HEK293T (cell line): ENCODE measurements at places on chromosomes 2 and 18.

- no peak for DNase-seq
These were observed 47.9 kb upstream of the TTN start for GRCh38 chr2:178855151-178855550.

DNA sequence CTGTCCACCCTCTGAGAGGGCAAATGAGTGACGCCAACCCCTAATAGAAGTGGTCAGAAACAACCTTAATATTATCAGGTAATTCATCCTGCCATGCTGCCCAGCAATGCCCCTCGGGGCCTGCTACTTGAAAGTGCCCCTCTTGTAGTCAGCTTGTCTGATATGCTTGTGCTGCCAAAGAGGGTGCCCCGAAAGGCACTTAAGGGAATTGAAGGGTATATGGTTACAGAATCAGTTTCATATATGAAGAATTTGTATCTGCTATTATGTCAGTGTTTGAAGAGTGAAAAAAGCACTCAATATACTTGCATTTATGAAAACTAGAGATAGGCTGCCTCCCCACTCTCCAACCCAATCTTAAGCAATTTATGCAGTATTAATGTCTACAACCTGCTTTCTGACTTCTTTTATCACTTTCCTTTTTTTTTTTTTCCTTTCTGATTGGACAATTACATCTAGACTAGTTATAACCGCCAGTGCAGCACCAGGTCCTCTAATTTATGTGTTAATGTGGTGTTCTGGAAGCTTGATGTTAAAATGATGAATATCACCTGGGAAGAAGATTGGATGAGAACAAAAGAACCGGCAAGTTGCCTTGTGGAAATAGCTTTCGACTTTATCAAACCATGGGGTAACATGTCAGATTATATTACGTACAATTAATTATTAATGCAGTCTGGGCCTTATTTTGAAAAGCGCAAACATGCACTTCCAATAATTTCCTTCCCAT lies 646.9 kb upstream of the ACVR2A start:
- no peak for DNase-seq

- DNase-seq: no peak
These were observed 631 bp downstream of the MORN2 start for GRCh38 chr2:38876407-38876806.

GRCh38 chr2:128272601-128273468 lies 45.8 kb downstream of the HS6ST1 start:
- no peak for DNase-seq

DNA sequence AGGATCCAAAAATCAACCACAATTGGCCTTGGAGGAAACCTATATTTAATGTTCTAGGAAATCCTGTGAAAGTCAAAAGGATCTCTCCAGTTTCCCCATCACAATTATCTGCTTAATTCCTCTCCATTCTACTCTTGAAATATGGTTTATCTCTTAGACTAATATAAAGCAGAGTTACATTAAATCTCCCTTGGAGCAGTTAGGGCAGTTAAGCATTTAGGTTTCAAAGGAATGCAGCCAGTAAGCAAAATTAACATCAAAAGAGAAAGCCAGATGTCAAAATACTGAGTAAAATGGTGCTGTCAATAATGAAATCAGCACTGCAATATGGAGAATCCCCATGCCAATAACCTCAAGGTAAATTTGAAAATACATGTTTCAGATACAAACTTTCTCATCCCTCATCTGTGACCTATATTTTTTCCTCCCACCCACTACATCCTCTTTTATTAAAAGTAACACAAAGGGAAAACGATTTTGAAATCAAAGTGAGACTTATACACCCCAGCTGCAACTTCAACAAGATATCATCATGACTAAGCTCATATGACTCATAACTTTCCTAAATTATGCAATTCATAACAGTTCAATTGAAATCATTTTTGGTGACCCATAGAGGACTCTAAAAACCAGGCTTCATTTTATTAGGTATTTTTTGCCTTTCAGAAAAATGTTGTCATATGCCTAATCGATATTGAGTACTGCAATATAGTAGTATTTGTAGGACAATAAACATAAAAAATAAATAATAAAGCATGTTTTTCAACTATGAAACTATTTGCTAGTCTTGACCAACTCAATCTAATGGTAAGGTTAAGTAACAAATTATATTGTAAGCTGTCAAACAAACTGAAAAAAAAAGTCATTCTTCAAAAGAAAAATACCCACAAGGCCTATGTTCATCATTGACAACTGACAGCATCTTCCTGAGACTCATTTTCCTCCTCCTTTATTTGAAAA lies 3.1 kb downstream of the ADAM17 start:
- DNase-seq: no peak

- DNase-seq: no peak
These were observed 287.7 kb downstream of the PTGR3 start for GRCh38 chr18:74921057-74921820.

DNA sequence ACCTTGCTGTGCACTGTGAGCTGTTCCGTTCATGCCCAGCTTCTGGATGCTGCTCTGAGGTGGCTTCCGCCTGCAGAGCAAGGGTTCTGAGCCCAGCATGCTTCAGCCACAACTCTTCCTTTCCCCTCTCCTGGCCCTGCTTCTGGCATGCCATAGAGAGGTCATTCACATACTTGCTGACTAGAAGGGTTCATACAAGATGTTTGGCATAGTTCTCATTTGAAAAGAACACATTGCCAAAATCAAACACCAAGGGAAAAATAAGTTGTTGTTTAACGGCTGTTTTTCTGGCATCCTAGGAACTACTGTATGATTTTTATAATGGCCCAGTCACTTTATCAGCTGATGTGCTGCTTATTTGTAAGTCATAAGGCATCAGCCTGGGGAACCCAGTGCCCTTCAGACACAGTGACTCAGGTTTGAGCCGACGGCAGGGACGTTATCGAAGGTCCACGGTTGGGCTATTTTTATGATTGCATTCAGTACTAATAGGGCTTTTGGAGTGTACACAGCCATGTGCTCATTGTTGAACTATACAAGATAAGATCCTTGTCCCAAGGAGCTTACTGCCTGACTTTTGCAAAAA lies 53.9 kb upstream of the CTAGE1 start:
- DNase-seq: no peak

- no peak for DNase-seq
These were observed 409.5 kb upstream of the POU3F3 start for GRCh38 chr2:104444392-104444791.

DNA sequence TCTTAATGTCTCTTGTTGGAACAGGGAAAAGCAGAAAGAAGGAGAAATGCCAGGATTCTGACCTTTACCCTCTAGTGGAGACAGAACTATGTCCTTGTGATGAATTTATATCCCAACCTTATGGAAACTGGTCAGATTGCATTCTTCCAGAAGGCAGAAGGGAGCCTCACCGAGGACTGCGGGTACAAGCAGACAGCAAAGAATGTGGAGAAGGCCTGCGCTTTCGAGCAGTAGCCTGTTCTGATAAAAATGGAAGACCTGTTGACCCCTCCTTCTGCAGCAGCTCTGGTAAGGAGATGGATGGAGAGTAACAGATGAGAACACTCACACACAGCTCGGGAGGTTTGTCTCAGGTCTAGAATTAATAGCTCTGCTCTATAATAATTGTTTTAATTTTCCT lies 552.7 kb upstream of the HNMT start:
- no peak for DNase-seq

DNA sequence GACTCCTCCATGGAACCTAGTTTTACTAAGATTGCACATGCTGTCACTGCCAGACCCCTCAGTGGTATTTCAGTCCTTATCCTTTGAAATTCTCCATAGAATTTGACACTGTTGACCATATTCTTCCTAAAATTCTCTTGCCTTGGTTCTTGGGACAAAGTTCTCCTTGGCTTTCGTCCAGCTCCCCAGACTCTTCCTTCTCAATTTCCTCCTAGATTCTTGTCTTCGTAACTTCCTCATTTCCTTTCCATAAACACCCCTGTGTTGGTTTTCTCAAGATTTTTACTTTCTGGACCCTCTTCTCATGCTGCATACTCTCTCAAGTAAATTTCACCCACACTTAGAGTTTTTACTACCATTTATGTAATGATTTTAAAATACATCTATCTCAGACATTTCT lies 96.6 kb upstream of the TWSG1 start:
- no peak for DNase-seq

GRCh38 chr18:45291621-45292615 lies 323.4 kb upstream of the SLC14A2 start:
- no peak for DNase-seq

GRCh38 chr18:33641141-33641540 lies 63.1 kb downstream of the ASXL3 start:
- no peak for DNase-seq

DNA sequence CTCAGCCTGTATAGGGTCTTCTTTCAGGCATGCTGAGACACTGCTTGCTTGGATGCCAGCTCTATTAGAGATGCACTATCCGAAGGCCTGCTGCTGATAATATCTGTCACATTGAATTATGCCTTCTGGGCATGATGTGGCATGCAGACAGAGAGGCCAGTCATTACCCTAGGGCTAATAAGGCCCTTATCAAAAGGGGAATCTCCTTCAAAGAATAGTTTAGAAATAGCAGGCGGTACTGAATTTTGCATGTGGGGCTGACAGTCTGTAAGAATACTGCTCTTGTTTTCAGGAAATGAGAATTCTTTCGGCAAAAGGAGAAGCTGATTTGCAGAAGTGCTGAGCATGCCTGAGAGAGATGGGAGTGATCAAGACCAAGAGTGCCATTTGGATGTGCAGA lies 13.1 kb upstream of the LHCGR start:
- no peak for DNase-seq

DNA sequence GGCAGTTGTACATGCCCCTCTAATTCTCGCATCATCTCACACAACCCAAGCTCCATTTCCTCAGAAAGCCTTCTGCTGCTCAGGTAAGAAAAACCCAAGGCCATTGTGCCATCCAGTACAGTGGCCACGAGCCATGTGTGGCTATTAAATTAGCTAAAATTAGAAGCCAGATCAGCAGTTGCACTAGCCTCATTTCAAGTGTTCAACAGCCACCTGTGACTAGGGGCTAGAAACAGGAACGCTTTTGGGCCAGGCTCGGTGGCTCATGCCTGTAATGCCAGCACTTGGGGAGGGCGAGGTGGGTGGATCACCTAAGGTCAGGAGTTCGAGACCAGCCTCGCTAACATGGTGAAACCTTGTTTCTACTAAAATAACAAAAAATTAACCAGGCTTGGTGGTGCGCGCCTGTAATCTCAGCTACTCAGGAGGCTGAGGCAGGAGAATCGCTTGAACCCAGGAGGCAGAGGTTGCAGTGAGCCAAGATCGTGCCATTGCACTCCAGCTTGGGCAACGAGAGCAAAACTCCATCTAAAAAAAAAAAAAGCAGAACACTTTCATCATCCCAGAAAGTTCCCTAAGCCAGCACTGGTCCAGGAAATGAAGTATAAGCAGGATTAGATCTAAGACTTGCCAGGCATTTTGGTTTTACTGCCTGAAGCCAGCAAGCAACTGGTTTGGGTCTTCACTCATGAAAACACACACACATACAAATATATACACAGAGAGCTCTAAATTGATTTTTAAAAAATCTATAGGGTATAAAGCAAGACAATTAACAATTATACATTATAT lies 35.7 kb downstream of the ATP8B1 start:
- DNase-seq: no peak

DNA sequence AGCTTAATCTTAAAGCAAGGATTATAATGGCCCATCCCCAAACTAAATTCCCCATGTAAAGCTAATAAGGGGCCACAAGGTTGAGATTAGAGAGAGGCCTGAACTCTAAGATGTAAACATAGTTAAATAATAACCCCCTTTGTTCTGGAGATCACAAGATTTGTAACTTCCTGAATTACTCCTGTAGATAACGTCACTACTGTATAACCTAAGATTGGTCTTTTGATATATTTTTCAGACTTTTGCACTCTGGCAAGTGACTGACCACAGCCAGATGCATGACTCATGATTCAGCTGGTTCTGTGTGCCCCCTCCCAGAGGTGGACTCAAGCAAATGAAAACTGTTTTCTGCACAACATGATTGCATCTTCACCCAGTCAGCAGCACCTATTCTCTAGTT lies 686.0 kb upstream of the DDX18 start:
- DNase-seq: no peak

- DNase-seq: peak; percentile 44
These were observed 38.8 kb downstream of the NRP2 start for GRCh38 chr2:205721057-205721449.

- DNase-seq: no peak
These were observed 77.1 kb downstream of the SPATS2L start for GRCh38 chr2:200383380-200384110.

DNA sequence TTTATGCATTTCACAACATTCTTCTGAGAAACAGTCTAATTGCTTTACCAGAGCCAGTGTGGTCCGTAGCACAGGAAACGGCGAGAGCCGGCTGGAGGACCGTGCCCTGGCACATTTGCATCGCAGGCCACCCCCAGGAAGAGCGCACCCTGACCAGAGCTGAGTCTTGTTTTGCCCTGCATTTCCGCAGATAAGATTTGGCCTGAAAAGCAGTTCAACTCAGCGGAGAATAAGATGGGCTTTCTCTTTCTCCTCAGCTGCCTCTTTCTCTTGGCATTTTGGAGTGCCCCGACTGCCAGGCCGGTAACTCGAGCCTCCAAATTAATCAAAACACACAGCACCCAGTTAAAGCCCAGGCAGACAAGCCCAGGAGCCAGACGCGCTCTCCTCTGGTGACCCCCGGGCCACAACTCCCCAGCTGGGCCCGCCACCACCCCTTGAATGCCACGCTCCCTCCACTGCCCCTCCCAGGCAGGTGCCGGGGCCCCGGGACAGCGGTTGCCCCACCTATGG lies 464 bp downstream of the COL4A4 start:
- DNase-seq: no peak

GRCh38 chr2:109185821-109186570 lies 57.0 kb downstream of the SH3RF3 start:
- no peak for DNase-seq

- DNase-seq: peak; percentile 53
These were observed 74.7 kb upstream of the KCNJ3 start for GRCh38 chr2:154623819-154624218.

DNA sequence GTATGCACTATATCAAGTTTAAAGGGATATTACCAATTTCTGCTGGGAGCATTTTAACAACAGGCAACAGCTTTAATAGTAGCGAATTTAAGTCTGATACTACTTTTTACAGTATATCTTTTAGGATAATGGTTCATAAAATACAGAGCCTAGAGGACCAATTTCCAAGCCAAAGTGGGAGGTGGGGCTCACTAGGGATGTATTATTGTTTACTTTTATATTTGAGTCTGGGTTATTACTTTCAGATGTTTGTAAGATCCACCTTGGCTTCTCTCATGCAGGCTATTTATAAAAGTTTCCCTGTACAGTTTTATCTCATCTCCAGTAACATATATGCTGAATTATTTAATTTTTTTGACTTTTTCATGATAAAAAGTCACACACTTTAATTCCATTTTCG lies 242.0 kb downstream of the CMPK2 start:
- DNase-seq: no peak

- no peak for DNase-seq
These were observed 34.5 kb downstream of the KCNE4 start for GRCh38 chr2:223086370-223086981.

DNA sequence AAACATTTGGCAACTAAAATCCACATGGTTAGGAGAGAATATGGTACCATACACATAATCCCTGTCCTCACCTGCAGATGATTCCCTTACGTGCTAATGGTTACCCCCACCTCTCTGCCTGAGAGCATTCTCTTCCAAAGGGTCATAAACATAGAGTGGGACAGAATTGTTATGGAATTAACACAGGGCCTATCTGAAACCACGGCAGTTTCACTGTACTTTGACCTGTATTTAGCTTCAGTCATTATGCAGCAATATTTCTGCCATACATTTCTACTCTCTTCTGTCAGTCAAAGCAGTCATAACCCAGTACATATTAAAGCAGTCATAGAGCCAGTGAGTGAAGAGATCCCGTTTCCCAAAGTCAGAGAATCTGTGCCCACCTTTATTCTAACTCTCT lies 1128.9 kb upstream of the NXPH2 start:
- DNase-seq: no peak
